ENCODE measurements at places on chromosomes 7 and 10.

DNA sequence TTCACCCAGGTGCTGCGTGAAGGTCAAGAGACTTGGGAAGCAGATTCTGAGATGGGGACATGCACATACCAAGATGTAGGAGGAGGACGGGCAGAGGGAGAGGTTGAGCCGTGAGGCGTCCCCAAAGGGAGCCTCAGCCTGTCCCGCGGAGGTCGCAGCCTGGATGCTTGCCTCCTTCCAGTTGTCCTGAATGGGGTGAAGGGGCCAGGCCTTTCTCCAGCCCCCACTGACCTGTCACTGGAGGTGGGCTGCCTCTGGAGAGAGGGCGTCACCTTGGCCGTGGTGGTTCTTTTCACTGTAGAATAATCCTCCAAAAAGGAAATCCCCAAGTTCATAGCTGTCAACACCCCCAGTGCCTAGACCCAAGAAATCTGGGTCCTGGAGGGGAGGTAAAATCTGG is 283.0 kb upstream of the VSTM2A start:
- DNase-seq = no peak

- peak; percentile 46 for DNase-seq
Measured at GRCh38 chr10:89414879-89415821, 782 bp downstream of the IFIT5 start.

GRCh38 chr7:20304366-20304765 is 26.3 kb upstream of the ITGB8 start:
- no peak for DNase-seq

DNA sequence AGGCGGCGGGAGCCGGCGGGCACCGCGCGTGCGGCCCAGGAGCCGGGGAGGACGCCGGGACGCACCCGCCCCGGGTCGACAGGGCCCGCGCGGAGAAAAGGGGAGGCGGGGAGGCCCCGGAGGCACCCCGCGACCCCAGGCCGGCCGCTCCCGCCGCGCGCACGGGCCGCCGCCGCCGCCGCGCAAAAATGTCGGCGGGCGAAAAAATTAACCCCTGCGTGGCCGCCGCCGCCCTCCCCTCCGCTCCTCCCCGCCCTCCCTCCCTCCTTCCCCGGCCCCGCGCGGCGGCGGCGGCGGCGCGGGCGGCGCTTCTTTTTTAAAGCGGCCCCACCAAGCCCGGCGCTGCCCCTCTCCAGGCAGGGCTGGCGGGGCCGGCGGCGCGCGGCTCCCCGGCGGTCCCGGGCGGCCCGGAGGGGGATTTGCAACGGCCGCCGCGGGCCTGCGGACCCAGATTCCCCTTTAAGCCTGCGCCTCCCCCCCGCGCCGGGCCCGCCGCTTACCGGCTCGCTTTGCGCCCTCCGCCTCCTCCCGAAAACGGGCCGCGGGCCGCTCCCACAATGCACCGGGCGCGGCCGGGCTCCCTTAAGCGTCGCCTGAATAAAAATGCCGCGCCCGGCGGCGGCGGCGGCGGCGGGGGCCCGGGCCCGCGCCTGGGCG is 465 bp downstream of the SEPHS1 start:
- DNase-seq = peak; percentile 83

DNA sequence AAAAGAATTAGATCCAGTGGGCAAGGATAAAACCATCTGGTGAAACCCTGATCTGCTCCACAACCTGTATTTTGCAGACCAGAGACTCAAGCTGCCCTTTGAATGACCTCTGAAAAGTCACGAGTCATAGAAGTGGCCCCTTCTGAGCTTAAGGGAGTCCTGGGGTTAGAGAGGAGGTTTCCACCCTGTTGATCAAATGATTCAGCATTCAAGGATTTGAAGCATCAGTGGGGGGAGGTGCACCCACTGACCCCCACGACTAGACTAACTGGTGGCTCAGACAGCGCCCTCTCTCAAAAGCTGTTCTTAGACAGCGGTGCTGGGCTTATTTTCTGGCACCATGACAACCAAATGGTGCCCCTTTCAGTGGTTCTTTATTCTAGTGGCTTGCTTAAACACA is 44.3 kb downstream of the PLCE1 start:
- DNase-seq = no peak

DNA sequence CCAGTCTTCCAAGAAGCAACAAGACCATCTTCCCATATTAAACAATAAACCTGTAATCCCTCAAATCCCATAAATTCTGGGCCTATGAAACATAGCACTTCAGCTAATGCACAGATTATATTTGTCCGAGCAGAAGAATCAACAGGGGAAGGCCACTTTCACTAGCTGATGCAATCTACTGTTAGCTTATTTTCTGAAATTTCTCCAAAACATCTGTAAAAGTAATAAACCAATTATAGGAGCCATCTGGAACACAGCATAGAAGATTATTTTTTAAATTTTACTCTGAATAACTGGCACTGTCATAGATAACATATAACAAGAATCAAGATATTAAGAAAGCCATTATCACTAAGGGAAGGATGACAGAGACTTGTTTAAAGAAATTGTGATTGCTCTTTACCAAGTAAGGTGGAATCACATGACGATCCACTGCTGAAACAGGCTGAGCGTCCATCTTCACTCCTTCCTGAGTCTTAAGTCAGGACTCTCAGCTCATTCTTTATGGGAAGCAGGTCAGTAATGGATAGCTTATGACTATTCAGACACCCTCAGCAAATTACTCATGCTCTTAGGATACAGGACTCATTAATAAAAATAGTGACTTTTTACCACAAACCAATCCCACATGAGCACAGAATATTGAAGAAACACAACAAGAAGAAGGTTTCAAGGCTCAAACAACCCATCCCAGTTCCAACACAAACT is 719.5 kb downstream of the XPNPEP1 start:
- DNase-seq = no peak
